ENCODE measurements at places on chromosomes 12 and 14.

DNA sequence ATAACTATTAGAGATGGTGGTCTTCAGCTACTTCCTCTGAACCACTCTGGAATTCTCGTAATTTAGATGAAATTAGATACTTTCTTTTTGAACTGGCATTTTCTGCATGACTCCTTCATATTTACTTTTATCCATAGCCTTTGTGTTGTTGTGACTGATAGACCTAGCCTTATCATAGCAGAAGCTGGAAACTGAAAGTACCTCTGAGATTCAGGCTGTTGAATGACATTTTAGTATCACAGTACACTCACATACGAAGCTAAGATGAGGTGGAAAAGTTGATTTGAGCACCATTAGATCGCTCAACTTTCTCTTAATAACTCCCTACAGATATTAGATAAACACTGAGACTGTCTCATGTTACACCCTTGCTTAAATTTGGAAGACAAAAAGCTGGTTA, 525.1 kb upstream of the FBXO33 start:
- DNase-seq = no peak

DNA sequence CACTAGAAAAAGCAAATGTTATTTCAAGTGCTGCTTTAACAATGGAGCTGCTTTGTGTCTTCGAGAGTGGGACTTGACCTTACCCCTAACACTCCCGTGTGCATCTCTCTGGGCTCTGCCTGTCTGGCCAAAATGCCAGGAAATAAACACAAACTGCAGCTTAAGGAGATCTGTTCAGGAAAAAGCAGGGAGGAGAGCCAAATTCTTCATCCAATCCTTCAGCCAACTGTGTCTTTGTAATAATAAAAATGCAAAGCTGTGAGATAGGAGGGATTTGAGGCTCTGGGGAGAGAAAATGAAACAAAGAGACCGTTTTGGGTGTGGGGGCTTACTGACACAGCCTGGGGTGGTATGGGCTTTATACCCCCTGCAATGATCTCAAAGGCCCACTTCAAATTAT, 85.8 kb upstream of the WSCD2 start:
- no peak for DNase-seq

DNA sequence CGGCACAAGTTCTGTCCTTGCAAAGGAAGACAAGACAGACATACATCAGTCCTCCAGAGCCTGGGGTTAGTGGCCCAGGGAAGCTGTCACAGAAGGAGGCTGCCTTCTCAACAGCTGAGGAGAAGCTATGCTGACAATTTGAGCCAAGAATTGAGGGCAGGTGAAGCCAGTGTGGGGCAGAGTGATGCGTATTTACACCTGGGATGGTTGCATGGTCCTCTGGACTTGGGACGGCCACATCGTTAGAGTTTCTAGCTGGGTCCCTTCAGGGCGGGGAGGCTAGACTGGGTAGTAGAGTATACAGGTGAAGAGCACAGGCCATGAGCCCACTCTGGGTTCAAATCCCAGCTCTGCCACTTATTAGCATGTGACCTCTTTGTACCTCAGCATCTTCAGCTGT, 16.5 kb downstream of the KRT85 start:
- DNase-seq = no peak

- DNase-seq = peak; percentile 53
Measured at GRCh38 chr14:98798099-98798498, 473.9 kb downstream of the BCL11B start.

DNA sequence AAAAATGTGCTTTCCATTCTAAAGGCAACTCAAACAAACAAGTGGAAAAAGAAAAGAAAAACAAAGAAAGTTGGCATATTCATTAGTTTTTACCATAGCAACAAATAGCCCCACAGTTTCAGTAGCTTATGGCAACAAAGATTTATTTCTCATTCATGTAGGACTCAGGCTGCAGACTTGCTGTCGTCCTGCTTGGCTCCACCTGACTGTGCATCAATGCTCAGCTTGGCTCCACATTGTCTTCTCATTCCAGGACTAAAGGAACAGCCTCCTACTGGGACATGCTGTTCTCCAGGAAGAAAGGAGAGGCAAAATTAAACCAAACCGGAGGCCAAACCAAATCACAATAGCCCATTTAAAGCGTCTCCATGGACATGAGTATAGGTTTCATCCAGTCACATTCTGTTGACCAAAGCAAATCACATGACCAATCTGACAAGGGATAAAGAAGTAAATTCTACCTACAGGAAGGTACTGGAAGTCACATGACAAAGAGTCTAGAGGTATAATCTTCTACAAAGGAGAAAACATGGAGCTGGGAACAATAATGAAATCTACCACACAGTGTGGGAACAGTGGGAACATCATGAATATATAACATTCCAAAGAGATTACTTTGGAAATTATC, 222.5 kb downstream of the PIK3C2G start:
- DNase-seq = no peak

- no peak for DNase-seq
Measured at GRCh38 chr12:49225576-49226166, 36.8 kb upstream of the TUBA1A start.

DNA sequence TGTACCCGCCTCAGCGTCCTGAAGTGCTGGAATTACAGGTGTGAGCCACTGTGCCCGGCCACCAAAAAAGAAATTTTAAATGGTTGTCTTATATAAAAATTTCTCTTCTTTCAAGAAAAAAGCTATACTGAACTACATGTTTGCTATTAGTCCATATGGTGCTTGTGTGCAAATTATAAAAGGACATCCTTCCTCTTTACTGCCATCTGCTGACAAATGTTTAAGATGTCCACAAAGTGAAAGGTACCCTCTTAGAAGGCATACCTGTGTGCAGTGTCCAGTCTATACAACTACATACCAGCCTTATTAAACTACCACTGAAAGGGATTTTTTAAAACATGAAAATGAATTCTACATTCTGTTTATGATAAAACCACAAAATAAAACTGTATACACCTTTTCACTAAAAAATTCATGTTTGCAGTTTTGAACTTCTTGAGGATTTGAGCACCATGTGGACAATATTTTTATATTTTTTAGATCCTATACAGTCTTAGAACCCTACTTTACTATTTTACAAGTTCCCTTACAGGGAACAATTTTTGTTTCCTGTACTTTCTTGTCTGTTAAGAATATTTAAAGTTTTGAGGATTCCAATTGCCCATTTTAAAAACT, 32.8 kb upstream of the TOMM20L start:
- peak; percentile 9 for DNase-seq

DNA sequence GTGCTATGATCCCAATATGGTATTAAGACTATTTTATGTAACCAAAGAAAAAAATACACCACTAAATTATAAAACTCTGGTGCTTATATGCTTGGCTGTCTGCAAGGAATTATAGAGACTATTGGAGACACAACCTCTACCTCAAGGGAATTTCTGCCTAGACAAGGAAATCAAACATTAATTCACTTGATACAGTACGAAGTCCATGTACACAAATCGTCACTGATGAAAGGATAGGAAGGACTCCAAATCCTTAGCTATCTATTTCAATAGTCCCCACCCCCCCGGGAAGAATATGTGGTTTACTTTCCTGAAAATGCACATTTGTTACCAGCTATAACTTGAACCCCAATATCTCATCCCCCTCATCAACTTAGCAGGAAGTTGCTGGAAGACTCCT, 21.9 kb downstream of the RTN1 start:
- no peak for DNase-seq

- DNase-seq = no peak
Measured at GRCh38 chr12:60021235-60021634, 425.4 kb downstream of the SLC16A7 start.

- DNase-seq = no peak
Measured at GRCh38 chr12:101719566-101719965, 19.7 kb downstream of the SYCP3 start.

DNA sequence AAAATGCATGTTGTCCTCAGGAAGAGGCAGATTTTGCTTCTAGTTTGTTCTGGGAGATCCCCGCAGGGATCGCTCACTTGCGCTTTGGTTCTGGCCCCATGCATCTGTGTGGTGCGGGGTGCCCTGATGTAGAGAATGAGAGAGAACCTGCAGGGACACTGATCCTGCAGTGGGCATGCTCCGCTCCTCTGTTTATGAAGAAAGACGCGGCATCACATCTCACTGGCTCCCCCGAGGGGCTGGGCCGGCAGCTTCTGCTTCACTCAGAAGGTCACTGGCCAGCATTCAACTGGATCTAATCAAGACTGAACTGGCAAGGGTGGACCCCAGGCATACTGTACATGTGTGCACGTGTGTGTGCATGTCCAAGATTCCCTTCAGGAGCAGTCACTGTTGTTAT, 164.2 kb downstream of the CALM1 start:
- DNase-seq = no peak

GRCh38 chr12:109757671-109758265, 44.1 kb downstream of the FAM222A start:
- no peak for DNase-seq

DNA sequence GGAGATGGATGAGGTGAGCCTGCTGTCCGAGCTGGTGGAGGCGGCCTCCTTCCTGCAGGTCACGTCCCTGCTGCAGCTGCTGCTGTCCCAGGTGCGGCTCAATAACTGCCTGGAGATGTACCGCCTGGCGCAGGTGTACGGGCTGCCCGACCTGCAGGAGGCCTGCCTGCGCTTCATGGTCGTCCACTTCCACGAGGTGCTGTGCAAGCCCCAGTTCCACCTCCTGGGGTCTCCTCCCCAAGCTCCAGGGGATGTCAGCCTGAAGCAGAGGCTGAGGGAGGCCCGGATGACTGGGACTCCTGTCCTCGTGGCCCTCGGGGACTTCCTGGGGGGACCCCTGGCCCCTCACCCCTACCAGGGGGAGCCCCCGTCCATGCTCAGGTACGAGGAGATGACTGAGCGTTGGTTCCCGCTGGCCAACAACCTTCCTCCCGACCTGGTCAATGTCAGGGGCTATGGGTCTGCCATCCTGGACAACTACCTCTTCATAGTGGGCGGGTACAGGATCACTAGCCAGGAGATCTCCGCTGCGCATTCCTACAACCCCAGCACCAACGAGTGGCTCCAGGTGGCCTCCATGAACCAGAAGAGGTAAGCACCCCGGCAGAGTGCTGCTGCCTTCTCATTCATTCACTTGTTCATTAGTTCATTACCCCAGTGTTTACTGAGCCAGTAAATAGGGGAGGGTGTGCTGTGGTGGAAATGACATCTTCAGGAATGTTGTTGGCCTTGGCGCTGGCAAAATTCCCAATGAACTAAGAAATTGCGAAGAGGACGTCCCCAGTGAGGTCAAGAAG, 774 bp upstream of the MANSC4 start:
- DNase-seq = peak; percentile 51

DNA sequence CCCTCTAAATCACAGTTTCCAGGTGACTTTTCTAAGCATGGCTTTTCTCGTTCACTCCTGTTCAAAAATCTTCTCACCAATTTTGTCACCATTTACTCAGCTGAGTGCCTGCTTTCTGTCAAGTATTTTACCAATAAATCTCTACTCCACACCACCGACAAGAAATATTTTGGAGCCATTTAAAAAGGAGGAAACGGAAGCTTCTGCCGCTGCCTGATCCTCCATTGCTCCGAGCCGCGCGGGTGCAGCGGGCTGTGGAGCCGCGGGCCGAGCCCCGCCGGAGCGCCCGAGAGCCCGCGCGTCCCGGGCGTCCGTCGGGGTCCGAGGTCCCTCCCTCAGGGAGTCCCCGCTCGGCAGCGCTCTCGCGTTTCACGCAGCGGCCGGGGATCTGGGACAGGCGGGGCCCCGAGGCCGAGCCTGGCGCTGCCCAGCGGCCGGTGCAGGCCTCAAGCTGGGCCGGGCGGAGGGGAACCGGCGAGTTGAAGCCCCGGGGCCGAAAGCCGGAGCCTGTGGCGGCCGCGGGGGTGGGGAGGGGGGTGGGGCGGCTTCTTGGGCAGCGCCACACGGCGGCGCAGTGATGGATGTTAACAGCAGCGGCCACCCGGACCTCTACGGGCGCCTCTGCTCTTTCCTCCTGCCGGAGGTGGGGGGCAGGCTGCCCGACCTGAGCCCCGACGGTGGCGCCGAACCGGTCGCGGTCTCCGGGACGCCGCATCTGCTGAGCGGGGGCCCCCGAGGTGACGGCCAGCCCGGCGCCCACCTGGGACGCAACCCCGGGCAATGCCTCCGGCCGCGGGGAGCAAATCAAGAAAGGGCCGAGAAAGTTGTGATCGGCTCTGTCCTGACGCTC, 1.1 kb upstream of the HEBP1 start:
- DNase-seq = no peak

GRCh38 chr14:91870001-91870400, 2.7 kb upstream of the TC2N start:
- DNase-seq = no peak

GRCh38 chr14:38278035-38278434, 22.1 kb upstream of the CLEC14A start:
- peak; percentile 92 for DNase-seq

GRCh38 chr14:106378191-106378590, 851.8 kb downstream of the TMEM121 start:
- DNase-seq = no peak

- DNase-seq = no peak
Measured at GRCh38 chr12:27164330-27165040, 79.6 kb upstream of the STK38L start.

- no peak for DNase-seq
Measured at GRCh38 chr12:59444932-59445331, 150.9 kb upstream of the SLC16A7 start.

GRCh38 chr12:33480366-33480765, 40.7 kb upstream of the SYT10 start:
- DNase-seq = no peak
